ENCODE measurements at places on chromosomes 4 and X. TPM values are rescaled to one million over a fixed set of nuclear protein-coding genes. Genes with fewer than 3 reads are reported as not detected.
A peak's percentile ranks its signal among the peaks of the same experiment; 100 is the strongest.

The RHOXF2 gene
- polyA plus RNA-seq, result not detected

The SLC16A2 gene
- not detected for polyA plus RNA-seq

DNA sequence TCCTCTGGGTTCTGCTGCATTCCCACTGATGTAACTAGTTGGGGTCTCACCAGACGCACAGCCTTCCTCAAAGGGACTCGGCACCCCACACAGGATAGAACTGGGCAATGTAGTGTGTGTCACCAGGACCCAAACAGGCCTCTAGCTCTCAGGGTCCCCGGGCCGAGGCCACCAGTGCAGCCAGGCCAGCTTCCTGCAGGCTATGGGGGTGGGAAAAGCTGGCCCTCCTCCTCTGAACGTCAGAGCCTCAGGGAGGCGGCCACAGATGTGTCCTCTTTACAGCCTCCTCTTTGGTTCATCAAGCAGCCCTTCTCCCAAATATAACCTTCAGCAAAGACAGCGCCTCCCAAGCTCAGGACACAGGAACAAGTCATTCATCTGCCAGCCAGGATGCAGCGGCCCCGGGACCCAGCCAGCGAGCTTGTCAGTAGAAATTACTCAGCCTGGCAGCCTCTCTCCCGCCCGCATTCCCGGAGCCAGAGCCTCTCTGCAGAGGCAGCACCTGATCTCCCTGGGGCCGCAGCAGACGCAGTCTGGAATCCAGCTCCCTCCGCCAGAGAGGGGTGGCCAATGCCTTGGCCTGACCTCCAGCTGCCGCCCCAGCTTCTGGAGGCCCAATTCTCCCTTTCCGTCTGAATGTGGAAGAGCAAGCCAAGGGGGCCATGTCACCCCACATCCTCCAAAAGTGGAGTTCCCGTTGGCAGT lies 288.5 kb downstream of the FBXW7 start:
- no peak overlapping the region for H3K27ac ChIP-seq
- no peaks in the 10 kb centered on the region for H3K4me1 ChIP-seq
- DNase-seq, result no peak
- H3K4me3 ChIP-seq, result no peak overlapping the region

DNA sequence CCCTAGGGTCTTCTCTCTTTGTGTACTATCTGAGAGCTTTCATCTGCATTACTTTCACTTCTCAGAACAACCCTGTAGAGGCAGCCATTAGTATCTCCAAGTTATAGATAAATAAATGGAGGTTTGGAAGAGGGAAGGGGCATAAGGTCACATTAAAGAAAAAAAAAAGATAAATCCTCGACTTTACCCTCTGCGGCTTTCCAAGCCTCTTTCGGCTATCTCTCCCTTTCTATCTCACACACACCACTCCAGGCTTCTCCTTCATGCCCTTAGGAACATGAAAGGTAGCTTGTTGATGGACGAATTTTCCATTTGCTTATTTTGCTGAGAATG lies 660 bp upstream of the ARHGEF9 start:
- no peak overlapping the region for H3K27ac ChIP-seq
- no peaks in the 10 kb centered on the region for H3K4me1 ChIP-seq
- H3K4me3 ChIP-seq, result peak overlapping the region; percentile 31
- H3K27me3 ChIP-seq, result peaks cover 3% of the 10 kb centered on the region
- DNase-seq, result no peak

DNA sequence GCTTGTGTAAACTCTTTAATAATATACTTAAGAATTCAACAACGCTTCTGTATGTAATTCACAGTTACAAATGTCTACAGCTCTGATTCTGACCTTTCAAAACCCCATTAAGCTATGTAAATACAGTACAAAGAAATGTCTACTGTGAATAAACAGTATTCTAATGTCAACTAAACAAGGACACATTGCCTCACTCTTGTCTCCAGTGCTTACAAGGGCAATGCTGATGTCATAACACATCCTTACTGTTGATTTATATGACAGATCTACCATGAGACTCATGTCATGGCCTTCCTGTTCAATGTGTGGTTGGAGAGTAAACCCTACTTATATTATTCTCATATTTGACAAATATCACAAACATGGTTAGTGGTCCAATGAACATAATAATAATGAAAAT lies 256.1 kb upstream of the ADGRL3 start:
- no peaks in the 10 kb centered on the region for H3K36me3 ChIP-seq
- no peaks in the 10 kb centered on the region for H3K27me3 ChIP-seq
- no peak for DNase-seq
- H3K27ac ChIP-seq, result no peak overlapping the region
- H3K4me1 ChIP-seq, result no peaks in the 10 kb centered on the region
